ELR (cell line): ENCODE measurements at places on chromosomes 6 and 20.

DNA sequence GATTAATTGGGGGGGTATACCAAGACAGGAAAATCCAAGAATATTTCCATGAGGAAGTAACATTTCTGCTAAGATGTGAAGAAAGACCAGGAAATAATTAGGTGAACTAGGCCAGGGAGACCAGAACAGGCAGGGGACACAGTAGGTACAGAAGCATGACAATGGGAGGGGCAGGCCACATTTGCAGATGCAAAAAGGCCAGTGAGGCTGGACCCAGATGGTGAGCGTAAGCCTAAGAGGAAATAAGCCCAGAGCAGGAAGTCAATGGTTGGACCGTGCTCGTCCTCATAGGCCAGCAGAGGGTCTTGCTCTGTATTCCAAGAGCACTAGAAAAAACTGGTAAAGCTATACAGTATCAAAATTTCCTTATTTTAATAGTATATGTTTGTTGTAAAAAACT, 9.4 kb downstream of the CEP162 start:
- DNase-seq: no peak

- DNase-seq: peak; percentile 40
Measured at GRCh38 chr6:153015094-153015640, 12.7 kb upstream of the MTRF1L start.

GRCh38 chr6:15287670-15288375, 42.0 kb downstream of the JARID2 start:
- no peak for DNase-seq

GRCh38 chr20:32040142-32040953, 11.7 kb upstream of the HCK start:
- no peak for DNase-seq

DNA sequence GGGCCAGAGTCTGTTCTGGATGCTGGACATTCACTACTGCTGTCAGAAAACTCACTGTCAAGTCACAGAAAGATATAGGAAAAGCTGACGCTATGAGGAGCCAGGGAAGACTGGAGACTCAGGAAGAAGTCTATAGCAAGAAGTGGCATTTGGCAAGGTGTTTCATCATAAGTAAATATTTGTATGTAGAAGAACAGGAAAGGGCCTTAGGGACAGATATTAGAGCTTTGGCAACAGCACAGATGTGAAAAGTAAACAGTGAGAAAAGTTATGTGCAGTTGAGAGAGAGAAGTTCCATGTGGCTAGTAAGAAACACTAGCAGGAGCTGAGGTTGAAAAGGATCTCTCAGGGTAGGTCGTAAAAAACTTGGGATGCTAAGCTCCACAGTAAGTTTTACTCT, 868.9 kb downstream of the PHF3 start:
- DNase-seq: no peak

DNA sequence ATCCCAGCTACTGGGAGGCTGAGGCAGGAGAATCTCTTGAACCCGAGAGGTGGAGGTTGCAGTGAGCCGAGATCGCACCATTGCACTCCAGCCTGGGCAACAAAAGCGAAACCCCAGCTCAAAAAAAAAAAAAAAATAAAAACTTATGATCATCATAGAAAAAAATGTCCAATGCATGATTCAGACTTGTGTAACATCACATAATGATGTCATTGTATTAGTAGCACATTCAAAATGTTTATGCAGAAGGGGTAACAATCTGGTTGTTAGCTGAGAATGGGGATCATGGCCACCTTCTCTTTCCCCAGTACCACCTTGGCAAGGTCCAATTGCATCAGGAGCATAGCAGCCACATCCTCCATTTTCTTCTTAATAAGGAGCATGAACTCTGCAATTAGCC, 137.6 kb upstream of the MARCKS start:
- DNase-seq: peak; percentile 75

GRCh38 chr6:10418361-10418861, 3.5 kb upstream of the TFAP2A start:
- DNase-seq: no peak

- DNase-seq: no peak
Measured at GRCh38 chr6:167588920-167589614, 237.6 kb upstream of the AFDN start.

DNA sequence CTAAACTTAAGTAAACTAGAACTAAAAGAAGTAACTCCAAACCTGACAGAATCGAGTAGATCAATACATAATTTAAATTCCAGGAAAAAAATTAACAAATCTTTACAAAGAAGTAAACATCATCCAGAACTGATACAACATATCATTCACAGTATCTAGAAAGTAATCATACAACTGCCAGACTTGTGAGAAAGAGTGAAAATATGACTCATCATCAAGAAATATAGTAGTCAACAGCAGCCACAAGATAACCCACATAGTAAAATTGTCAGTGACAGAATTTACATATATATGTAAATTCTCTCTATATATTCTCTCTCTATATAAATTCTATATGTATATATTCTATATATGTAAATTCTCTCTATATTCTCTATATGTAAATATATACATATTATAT, 242.8 kb upstream of the RGS17 start:
- no peak for DNase-seq

DNA sequence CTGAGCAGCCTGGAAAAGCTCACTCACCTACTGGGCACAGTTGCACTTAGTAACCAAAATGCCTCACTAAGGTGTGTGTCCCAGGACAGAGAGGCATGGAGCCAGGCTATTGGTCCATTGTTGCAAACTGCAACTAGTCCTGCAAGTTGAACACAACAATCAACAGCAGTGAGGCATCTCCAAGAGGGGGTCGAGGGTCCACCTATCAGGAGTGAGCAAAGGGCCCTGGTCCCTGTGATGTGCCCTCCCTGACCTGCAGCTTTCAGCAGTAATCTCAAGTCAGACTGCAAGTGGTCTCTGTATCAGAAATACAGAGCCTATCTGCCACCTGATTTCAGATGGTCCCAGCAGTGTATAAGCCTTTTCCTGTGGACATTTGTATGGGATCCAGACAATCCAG, 50.2 kb upstream of the TGM3 start:
- DNase-seq: no peak

GRCh38 chr6:12483712-12484111, 193.6 kb downstream of the EDN1 start:
- DNase-seq: peak; percentile 98

- DNase-seq: peak; percentile 7
Measured at GRCh38 chr6:127966616-127967015, 65.8 kb upstream of the THEMIS start.

- no peak for DNase-seq
Measured at GRCh38 chr20:50044353-50044960, 61.7 kb downstream of the SNAI1 start.

- no peak for DNase-seq
Measured at GRCh38 chr20:45350217-45350616, 2.0 kb upstream of the SDC4 start.

- DNase-seq: no peak
Measured at GRCh38 chr6:151388997-151389617, 2.3 kb downstream of the ZBTB2 start.

DNA sequence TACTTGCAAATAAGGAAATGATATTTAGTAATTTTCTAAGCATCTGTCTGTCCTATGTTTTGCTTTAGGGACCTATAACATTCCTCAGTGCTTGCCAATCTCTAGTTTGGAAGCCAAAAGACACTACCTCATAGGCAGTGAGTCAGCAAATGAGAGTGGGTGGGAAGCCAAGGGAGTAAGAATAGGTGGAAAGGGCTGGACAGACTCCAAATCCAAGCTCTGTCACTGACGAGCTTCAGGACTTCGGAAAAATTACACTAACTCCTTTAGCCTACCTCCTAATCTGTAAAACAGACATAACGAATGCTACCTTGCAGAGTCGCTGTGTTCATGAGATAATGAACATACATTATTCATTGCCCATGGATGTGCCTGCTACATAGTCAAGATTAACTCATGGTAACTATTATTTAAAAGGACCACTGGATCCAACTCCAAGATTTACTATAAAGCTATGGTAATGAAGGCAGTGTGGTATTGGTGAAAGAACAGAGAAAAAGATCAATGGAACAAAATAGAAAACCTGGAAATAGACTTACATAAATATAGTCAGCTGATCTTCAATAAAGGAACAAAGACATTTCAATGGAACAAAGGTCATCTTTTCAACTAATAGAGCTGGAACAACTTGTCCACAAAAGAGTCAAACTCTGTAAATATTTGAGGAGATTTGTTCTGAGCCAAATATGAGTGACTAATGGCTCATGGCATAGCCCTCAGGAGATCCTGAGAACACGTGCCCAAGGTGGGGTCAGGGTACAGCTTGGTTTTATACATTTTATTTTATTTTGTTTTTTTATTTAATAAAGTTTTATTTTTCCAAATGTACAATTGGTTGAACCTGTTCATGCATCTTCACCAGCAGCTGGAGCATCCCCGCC, 64.1 kb downstream of the FAM50B start:
- peak; percentile 97 for DNase-seq

DNA sequence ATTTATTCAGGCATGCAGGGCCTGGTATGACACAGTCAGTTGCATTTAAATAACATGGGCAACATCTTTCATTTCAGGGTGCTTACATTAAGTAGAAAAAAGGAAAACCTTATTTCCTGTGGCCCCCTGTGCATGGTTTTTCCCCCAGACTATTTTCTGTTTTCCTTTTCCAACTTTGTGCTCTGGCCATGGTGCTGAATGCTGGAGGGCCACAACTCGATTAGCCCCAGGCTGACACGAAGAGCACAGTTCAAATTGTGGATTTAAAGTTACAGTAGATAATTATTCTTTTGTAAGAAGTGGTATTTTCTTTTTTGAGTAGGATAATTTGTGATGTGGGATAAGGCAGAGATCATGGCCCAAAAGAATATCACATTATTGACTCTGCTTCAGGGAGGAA, 332.0 kb downstream of the HAO1 start:
- DNase-seq: peak; percentile 24

DNA sequence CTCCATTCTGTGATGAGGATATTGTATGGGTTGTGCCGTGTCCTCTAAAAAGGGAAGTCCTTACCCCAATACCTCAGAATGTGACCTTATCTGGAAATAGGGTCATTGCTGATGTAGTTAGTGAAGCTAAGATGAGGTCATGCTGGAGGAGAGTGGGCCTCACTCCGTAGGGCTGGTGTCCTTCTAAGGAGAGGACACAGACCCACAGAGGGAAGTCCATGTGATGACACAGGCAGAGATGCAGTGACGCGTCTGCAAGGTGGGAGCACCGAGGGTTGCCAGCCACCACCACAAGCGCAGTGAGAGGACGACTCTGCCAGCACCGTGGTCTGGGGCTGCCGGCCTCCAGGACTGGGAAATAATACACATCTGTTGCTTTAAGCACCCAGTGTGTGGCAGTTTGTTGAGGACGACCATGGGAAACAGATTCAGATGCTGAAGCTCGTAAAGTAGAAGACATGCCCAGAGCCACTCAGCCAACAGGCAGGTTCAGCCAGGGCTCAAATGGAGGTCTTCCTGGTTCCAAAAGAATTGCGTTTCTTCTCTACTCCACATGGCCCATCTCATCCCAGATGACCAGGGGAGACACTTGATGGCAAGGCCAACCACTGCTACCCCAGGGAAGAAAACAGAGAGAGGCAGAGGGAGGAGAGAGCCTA, 59.2 kb upstream of the DUSP22 start:
- DNase-seq: no peak

DNA sequence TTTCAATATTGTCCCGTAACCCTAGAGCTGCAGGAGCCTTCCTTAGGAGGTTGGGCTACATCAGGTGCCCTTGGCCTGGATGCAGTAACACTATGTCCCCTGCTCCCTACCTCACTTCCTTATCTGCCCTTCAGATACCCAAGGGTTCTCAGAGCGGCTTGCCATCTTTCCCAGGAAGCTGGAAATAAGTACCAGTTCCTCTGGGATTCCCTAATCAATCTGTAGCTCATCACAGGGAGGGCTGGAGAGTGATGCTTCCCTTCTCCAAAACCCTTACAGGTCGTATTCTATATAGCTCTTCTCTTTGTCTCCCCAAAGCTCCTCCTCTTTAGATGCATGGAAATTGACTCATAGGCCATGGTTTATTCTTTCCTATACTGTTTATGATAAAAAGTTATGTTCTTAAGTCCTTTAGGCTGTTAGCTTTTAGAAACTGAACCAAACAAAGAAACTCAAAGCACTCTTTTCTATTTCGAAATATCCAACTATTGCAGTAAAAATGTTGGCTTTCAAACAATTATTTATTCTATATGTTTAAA, 4.2 kb downstream of the MYCT1 start:
- peak; percentile 15 for DNase-seq

- no peak for DNase-seq
Measured at GRCh38 chr6:25612666-25613065, 39.3 kb upstream of the SCGN start.

- no peak for DNase-seq
Measured at GRCh38 chr6:30006170-30007131, 54.6 kb upstream of the POLR1H start.

GRCh38 chr20:48849299-48849698, 21.5 kb upstream of the PREX1 start:
- no peak for DNase-seq

- DNase-seq: no peak
Measured at GRCh38 chr6:135440087-135440792, 57.3 kb downstream of the AHI1 start.

- peak; percentile 97 for DNase-seq
Measured at GRCh38 chr6:4125933-4126864, 9.2 kb downstream of the ECI2 start.
